ENCODE measurements at places on chromosomes 4 and X.

DNA sequence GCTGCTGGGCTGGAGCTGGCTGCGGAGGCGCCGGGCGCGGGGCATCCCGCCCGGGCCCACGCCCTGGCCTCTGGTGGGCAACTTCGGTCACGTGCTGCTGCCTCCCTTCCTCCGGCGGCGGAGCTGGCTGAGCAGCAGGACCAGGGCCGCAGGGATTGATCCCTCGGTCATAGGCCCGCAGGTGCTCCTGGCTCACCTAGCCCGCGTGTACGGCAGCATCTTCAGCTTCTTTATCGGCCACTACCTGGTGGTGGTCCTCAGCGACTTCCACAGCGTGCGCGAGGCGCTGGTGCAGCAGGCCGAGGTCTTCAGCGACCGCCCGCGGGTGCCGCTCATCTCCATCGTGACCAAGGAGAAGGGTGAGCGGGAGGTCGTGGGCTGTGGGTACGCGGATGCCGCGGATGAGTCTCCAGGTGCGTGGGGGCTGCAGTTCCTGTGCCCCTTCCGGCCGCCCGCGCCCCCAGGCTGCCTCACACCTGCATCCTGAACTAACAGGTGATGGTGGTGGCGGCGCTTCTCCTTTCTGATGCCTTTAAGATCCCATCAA lies 499 bp downstream of the CYP2U1 start:
- H3K36me3 ChIP-seq: no peaks in the 10 kb centered on the region
- peaks cover 6% of the 10 kb centered on the region for H3K4me1 ChIP-seq
- H3K27ac ChIP-seq: no peak overlapping the region
- no peak for DNase-seq

DNA sequence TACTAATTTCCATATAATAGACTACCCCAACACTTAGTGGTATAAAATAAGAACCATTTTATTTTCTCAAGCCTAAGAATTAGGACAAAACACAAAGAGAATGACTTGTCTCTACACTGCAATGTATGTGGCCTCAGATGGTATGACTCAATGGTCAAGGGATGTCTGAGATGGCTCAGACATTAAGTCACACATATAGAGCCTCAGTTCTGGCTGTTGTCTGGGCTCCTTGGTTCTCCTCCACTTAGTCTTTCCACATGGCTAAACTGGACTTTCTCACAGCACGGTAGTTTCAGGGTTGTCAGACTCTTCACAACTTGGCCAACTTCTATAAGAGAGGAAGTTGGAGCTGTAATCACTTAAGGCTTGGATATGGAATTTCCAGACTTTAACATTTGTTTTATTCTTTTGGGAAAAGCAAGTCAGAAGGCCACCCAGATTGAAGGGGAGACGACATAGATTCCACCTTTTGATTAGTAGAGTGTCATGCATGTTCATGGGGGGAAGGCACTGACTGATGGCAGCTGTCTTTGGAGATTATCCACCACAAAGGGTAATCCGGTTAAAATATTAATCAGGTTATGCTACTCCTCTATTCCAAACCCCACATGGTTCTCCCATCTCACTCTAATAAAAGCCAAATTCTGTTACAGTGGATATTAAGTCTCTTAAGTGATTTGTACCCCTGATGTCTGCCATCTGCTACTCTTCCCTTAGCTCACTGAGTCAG lies 9.4 kb downstream of the IL15 start:
- H3K4me1 ChIP-seq: peaks cover 36% of the 10 kb centered on the region
- H3K36me3 ChIP-seq: no peaks in the 10 kb centered on the region
- H3K27me3 ChIP-seq: no peaks in the 10 kb centered on the region
- H3K27ac ChIP-seq: peak overlapping the region; percentile 23
- no peak overlapping the region for H3K4me3 ChIP-seq
- DNase-seq: no peak

DNA sequence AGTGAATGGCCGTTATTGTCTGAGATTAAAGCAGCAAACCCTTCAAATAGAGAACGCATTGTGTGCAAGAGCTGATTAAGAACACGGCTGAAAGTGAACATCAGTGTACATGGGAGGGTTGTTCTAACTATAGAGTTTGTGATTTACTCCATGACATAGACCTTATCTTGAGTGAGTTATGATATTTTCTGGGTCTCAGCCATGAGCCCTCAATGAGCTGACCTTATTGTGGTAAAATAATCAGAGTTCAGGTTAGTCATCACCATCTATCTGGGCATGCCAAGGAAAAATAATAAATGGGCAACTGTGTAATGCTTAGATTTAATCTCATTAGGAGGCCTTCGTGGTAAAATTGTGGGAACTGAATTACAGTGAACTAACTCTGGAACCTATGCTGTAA lies 33.2 kb upstream of the CLDN24 start:
- DNase-seq: no peak
- no peaks in the 10 kb centered on the region for H3K36me3 ChIP-seq
- H3K4me3 ChIP-seq: no peak overlapping the region
- no peaks in the 10 kb centered on the region for H3K27me3 ChIP-seq
- peaks cover 36% of the 10 kb centered on the region for H3K4me1 ChIP-seq
- H3K27ac ChIP-seq: peak overlapping the region; percentile 17

- H3K4me1 ChIP-seq: no peaks in the 10 kb centered on the region
- no peak for DNase-seq
- no peaks in the 10 kb centered on the region for H3K27me3 ChIP-seq
These were observed 7.4 kb downstream of the BDH2 start for GRCh38 chr4:103092245-103092644.

DNA sequence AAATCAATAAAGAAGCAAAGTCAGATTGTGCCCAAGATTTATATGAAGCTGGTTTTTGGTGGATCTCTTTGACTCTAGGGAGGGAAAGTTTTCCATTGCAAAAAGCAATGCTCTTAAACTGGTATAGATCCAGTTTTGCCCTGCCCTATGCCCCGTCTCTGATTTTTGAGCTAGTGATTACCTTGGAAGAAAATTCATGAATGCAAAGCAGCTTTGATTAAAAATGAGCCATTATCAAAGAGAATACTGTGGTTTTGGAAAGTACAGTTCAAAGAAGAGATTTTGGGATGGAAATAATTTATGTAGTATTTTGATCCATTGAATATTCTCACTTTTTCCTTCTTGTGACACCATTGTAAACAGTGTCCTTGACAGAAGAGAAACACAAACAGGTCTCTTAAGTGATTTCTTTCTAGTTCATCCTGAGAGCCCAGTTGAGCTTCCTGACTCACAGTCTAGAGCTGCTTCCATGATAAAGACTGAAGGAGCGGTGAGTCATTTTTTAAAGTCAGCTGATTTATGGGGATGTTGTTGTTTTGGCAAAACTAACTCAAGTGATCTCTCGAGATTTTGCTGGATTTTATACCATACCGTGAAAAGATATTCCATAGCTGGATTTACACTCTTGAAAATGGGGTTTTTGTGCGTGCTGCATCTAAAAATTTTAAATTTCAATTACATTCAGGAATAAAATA lies 76.7 kb downstream of the AFF1 start:
- no peaks in the 10 kb centered on the region for H3K27me3 ChIP-seq
- H3K4me3 ChIP-seq: no peak overlapping the region
- H3K36me3 ChIP-seq: no peaks in the 10 kb centered on the region
- H3K27ac ChIP-seq: peak overlapping the region; percentile 32

GRCh38 chr4:78100060-78100459 lies 42.9 kb downstream of the FRAS1 start:
- no peaks in the 10 kb centered on the region for H3K27me3 ChIP-seq
- H3K27ac ChIP-seq: no peak overlapping the region
- H3K4me3 ChIP-seq: no peak overlapping the region

All from RWPE2 (cell line).